Epithelial cell of umbilical artery (primary cell): ENCODE measurements at places on chromosomes 1 and 21. TPM values are rescaled to one million over a fixed set of nuclear protein-coding genes. Genes with fewer than 3 reads are reported as not detected.

The RHEX gene
- not detected in 2 replicates for total RNA-seq

The SPRR2B gene
- not detected in 2 replicates for total RNA-seq

The FMN2 gene
- total RNA-seq: not detected in 2 replicates

The NECTIN4 gene
- 0.15 and 0.32 TPM in 2 replicates for total RNA-seq

The RSPO1 gene
- total RNA-seq: not detected in 2 replicates

The IL20 gene
- not detected in 2 replicates for total RNA-seq

The LAX1 gene
- total RNA-seq: under 0.01 TPM in 2 replicates

The NPL gene
- total RNA-seq: 0.65 and 2.1 TPM in 2 replicates

The DCST2 gene
- total RNA-seq: not detected in 2 replicates

The HSD3B2 gene
- total RNA-seq: not detected in 2 replicates

The FCRL4 gene
- not detected in 2 replicates for total RNA-seq

The SLC44A5 gene
- 2.9 and 12.0 TPM in 2 replicates for total RNA-seq

The HSD3B1 gene
- not detected in 2 replicates for total RNA-seq

The BTBD8 gene
- total RNA-seq: 1.4 and 2.3 TPM in 2 replicates

The TTLL7 gene
- total RNA-seq: 1.9 and 2.7 TPM in 2 replicates

The OR6K3 gene
- total RNA-seq: not detected in 2 replicates

The BLACAT1 gene
- total RNA-seq: not detected in 2 replicates

The TCHHL1 gene
- total RNA-seq: not detected in 2 replicates

The ZNF670 gene
- total RNA-seq: 7.5 and 7.6 TPM in 2 replicates

The CFHR1 gene
- total RNA-seq: not detected in 2 replicates

The PPIAL4G gene
- not detected in 2 replicates for total RNA-seq

The TNFRSF1B gene
- 20.8 and 33.0 TPM in 2 replicates for total RNA-seq

The MEF2D gene
- total RNA-seq: 2.7 and 3.9 TPM in 2 replicates

The KRTAP19-3 gene
- total RNA-seq: not detected in 2 replicates

The TMPRSS15 gene
- not detected in 2 replicates for total RNA-seq

The FAM110D gene
- 2.1 and 3.9 TPM in 2 replicates for total RNA-seq

The SYT11 gene
- total RNA-seq: 29.9 and 41.5 TPM in 2 replicates

The SERINC2 gene
- 1.2 and 2.9 TPM in 2 replicates for total RNA-seq

The ANKRD65 gene
- total RNA-seq: under 0.01 TPM in 1 of 2 replicates, not detected in the other

The NGF gene
- not detected in 2 replicates for total RNA-seq

The CD5L gene
- not detected in 2 replicates for total RNA-seq

The ABCG1 gene
- 20.2 and 35.1 TPM in 2 replicates for total RNA-seq

The LCE1F gene
- not detected in 2 replicates for total RNA-seq

The ST6GALNAC5 gene
- total RNA-seq: 0.97 and 1.5 TPM in 2 replicates

The TEKT2 gene
- 0.15 and 0.32 TPM in 2 replicates for total RNA-seq

The ASTN1 gene
- not detected in 2 replicates for total RNA-seq

The KRTAP7-1 gene
- not detected in 2 replicates for total RNA-seq

The C1orf94 gene
- total RNA-seq: not detected in 2 replicates

The MCOLN3 gene
- total RNA-seq: not detected in 2 replicates
